NCI-H1092 treated with DMSO at 0.1 percent for 48 hours (cell line): ENCODE measurements at places on chromosomes 16 and 17.

DNA sequence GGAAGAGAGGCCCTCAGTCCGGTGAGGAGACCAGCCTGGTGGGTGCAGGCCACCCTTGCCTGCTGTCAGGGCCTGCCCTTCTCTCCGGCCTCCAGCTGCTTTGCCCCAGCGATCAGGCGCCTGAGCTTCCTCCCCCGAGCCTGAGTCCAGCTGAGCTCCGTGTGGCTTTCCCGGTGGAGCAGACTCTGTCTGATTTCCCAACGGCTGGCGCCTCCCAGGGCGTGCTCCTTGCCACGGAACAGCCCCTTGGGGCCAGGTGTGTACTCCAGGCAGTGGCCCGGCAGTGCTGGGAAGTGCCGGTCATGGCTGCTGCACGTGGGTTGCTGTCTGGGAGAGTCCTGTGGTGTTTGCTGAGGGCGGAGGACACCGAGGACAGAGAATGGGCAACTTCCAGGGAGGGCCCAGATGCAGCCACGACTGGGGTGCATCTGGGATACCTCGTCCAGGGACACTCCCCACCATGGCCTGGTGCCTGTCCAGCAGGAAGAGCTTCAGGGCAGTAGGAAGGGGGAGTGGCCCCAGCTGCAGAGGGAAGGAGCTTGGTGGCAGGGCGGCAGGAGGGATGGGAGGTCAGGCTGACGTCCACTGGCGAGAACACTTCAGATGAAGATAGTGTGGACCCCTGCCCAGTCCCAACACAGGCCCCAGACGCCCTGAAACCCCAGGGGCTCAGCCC lies 22.5 kb downstream of the METRNL start:
- DNase-seq = no peak

GRCh38 chr16:68236137-68236825 lies 354 bp upstream of the ESRP2 start:
- no peak for DNase-seq

DNA sequence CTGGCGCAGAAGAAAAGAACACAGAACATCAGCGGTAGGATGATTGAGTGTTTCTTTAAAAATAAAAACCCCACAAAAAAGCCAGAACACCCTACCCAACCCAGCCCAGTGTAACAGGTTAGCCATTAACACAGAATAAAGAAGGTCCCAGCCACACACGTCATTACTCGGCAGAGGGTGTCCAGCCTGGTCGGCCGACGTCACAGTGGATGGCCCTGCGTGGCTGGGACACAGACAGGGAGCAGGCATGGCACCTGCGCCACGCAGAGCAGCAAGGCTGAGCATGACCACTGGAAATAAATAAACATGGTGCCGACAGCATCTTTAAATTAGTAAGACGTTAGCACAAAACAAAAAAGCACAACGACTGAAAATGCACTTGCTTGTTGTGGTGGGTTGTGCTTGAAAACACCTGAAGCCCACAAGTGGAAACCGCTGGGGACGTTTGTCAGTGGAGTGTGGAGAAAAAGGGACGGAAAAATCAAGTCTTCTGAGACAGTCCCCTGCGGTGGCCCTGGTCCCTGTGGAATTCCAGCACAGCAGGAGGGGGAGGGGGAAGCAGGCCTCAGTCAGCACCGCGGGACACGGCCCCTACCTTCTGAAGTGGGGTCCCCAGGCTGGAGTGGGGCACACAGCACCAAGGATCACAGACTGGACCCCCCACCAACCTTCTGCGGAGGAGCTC lies 39.2 kb downstream of the SLC7A5 start:
- DNase-seq = no peak

GRCh38 chr17:8580952-8581658 lies 49.4 kb downstream of the MYH10 start:
- no peak for DNase-seq

DNA sequence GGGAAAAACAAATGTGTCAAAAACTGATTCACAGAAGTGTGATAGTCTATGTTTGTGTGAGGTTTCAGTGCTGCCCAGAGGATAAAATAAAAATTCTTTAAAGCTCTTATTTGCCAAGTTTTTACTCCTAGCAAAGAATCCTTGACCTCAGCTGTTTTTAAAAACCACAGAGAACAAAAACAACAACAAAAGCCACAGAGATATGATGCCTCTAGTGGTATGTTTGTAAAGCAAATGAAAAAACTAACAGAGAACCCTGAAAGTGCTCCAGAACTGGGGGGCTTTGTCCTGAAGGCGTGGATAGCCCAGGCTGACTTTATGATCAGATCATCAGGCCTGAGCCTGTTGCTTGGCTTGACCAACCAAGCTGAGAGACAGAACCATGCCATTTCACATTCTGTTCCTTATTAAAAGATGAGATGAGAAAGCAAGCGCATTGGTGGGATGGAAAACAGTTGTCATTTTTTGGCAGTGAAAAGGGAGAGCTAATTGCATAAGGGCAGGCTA lies 411.0 kb downstream of the CPPED1 start:
- no peak for DNase-seq

DNA sequence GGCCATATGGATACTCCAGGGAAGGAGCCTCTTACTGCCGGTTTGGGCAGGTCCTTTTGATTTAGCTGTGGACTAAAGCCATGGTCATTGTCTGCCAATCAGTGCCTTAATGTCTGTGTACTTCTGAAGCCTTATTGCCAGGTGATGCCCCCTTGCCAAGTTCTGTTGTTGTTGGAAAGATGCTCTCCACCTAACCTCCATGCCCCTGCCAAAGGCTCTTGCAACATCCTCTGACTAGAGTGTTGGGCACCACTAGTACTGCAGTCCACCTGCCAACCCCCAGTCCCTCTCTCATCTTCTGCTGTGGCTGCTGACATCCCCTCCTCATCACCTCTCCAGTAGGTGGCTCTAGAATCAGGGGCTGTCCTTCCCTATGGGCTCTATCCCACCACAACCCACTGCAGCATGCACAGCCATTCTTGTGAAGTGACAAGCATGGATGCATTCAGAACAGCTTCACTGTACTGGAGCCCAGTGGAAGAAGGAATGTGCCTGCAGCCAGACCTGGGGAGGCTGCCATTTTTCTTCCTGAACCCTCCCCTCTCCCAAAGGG lies 375.3 kb upstream of the CDH5 start:
- DNase-seq = no peak

DNA sequence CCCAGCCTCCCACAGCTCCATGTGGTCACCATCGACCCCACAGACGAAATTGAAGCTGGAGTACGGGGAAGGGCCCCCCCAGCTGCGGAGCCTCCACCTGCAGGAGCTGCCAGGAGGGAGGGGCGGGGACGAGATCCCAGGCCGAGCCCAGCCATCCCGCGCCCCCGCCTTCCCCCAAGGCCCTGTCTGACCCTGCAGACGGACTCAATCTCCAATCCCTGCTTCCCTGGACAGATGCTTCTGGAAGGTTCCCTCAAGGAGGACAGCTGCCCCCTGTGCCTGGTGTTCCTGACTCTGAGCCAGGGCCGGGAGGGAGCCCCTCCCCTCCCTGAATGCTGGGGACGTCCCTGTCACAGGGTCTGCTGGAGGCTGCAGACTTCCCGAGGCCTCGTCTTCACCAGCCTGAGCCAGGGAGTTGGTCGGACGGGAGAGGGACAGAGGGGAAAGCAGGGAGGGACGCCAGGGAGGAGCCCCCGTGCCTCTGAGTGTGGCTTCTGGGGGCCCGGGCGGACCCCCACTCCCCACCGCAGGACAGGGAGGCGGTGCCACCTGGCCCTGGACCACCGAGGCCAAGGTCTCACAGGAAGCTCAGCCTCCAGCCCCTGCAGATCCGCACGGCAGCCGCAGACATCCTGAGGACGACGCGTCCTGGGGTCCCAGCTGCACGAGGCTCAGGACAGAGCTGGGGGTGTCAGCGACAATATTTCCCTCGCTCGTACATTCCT lies 21.3 kb upstream of the C1QTNF8 start:
- no peak for DNase-seq

GRCh38 chr17:15341385-15341849 lies at the start of gene TEKT3:
TSS of gene TEKT3 (minus strand) at chr17:15341597. CDS start at chr17:15331585, 10,012 bp downstream.
- DNase-seq = peak; percentile 35

GRCh38 chr17:48571024-48571818 lies 6.9 kb downstream of the HOXB4 start:
- no peak for DNase-seq

GRCh38 chr16:85629326-85629725 lies 16.2 kb downstream of the GSE1 start:
- no peak for DNase-seq

DNA sequence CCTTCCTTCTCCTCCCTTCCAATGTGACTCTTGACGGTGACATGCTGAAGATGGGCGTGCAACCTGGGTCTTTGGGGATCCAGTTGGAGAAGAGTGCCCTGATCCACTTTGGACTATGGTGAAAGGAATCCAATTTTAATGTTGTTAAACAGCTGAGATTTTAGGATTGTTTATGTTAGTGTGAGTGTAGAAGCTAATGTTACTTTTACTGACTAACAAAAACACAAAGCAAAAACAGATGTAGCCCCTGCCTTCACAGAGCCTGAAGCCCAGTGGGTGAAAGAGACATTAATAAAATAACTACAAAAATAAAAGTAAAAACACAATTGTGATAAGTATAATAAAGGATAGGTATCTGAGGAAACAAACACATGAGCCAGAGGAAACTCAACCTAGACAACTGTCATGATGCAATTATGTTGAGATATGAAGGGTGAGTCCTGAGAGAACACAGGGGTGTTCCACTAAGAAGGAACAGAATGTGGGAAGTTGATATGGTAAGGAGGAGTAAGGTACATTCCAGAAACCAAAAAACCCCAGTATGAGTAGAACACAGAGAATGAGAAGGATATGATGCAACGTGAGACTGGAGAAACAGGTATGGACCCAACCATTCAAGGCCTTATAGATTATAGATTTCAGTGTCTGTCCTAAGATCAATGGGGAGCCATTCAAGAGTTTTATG lies 115.1 kb upstream of the PMFBP1 start:
- DNase-seq = no peak

- DNase-seq = no peak
Observed at GRCh38 chr17:56699186-56699894, 105.8 kb downstream of the NOG start.

DNA sequence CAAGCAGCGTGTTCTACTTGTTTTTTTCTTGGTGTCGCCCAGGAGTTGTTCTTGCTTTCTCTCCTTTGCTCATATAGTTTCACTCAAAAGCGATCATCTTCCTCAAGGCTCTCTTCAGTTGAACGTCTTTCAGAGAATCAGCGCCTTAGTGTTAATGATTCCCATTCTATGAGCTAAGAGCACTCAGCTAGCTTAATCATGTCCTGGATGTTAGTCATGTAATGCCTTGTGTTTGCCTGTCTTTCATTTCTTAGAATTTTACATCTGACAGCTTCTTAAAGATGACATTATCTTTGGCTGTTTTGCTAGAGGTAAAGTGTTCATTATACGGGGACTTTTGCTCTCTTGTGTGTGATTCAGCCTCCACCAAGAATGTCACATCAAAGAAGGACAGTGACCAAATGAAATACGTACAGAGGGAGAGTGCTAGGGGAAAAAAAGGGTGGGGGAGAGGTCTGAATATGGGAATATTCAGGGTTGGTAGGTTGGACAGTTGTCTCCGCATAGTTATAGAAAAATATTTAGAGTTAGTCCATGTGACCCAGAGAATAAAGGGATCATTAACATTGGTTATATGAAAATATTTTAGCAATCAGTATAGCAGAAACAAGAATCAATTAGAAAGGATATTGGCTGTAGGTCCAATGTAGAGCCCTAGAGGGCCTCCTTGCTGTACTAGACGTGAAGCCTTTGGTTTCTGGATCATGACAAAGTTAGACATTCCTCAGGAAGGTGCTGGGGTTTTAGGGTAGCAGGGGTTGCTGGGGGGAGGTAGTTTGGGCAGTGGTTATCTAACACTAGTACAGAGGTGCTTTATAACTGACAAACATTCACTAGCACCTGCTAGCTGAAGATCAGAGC lies 31.9 kb upstream of the ANKFN1 start:
- DNase-seq = no peak
